ENCODE measurements at places on chromosomes 1 and 21.
A peak's percentile ranks its signal among the peaks of the same experiment; 100 is the strongest.

GRCh38 chr1:214402613-214403083, 121.7 kb downstream of the SMYD2 start:
- no peak for DNase-seq

- DNase-seq: no peak
Observed at GRCh38 chr1:37037690-37038089, 3.4 kb upstream of the GRIK3 start.

- DNase-seq: no peak
Observed at GRCh38 chr1:58576727-58577653, at the start of gene TACSTD2. TACSTD2 (minus strand) TSS chr1:58577252; CDS start chr1:58577156, 96 bp downstream.

GRCh38 chr1:165855010-165855838, 27.8 kb downstream of the UCK2 start:
- no peak for DNase-seq

GRCh38 chr1:56080123-56080522, 499.2 kb downstream of the PLPP3 start:
- DNase-seq: no peak

DNA sequence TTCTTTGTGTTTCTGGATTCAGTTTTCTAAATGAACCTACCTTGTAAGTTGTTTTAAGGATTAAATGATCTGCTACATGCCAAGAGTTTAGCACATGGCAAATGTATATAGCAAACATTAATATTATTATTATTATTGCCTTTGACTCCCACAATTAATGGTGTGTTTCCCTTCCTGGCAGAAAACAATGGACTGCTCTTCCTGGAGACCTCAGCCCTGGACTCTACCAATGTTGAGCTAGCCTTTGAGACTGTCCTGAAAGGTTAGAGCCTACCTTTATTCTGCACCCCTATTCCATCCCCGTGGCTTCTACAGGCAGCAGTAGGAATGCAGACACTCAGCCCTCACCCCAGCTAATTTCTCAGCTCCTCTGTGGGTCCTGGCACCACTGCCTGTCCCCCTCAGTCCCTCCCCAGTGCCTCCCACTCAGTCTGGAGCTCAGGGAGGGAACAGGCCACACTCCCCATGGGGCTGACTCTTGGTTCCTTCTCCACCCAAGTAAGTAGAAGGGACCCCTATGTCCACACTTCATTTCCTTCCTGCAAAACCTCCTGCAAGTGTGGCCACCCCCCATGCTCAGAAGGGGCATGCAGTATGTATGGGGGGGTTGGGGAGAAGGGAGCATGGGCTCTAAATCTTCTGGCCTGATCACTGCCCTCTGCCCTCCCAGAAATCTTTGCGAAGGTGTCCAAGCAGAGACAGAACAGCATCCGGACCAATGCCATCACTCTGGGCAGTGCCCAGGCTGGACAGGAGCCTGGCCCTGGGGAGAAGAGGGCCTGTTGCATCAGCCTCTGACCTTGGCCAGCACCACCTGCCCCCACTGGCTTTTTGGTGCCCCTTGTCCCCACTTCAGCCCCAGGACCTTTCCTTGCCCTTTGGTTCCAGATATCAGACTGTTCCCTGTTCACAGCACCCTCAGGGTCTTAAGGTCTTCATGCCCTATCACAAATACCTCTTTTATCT, 8.8 kb downstream of the RAB25 start:
- no peak for DNase-seq

DNA sequence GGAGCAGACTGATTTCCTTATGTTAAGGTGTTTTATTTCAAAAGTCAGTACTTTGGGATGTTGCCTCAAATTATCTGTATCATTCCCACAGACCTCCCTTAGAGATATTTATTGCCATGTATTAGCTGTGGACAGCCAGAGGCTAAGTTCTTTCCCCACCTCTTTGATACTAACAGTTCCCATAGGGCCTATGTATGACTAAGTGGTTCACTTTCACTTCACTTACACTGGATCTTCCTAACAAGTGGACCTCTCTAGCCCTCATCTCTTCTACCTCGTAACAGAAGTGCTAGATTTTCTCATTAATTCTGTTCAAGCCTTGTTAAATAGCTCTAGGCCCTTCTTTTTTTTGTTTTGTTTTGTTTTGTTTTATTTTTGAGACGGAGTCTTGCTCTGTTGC, 6.2 kb downstream of the TRAF5 start:
- DNase-seq: no peak

DNA sequence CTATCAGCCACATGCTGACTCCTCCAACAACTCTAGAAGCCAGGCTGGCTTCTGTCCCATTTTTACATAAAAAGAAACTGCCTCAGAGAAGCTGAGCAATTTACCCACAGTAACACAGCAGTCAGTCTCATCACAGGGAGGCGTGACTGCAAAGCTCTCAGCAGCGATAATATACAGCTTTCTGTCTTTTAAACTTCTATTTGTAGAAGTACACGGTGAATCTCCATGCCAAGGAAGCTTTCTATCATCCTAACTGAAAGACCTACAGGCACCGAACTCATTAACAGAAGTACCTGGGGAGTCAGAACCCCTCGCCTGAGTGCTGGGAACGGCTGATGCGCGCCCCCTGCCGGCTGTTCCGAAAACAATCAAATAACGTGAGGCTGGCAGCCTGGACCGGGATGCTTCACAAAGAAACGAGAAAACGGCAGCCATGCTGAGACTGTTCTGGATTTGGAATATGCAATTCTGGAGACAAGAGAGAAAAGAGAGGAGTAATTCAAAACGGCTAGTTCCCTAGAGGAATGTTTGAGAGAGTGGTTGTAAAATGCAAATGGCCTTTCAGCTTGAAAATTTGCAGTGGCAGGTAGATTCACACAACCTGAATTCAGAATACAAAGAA, 43.5 kb upstream of the RAB4A start:
- no peak for DNase-seq

- no peak for DNase-seq
Observed at GRCh38 chr21:46518983-46519583, 60.4 kb downstream of the DIP2A start.

GRCh38 chr1:68959461-68960030, 462.7 kb upstream of the DEPDC1 start:
- no peak for DNase-seq

DNA sequence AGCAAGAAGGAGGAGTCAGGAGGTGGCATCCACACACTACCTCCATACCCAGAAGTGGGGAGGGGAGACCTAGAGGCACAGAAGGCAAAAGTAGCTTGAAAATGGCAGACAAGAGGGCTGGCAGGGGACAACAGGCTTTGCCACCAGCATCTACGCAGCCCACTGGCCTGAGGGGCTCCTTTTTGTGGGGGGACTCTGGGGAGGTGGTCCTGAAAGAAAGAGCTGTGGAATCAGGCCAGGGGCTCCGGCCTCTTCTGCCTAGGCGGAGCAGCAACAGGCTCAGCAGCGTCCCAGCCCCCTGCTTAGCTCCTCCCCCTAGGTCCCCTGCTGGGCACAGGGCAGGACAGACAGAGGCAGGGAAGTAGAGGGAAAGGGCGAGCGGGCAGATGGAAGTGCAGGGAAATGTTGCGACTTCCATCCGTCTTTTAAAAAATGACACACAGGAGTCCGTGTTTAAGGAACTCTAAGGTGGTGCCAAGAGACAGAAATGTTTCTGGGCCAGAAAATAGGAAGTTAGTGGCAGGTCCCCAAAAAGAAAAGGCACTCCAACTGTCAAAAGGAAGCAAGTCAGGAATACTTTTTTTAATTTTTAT, 10.0 kb upstream of the LEFTY2 start:
- DNase-seq: no peak

DNA sequence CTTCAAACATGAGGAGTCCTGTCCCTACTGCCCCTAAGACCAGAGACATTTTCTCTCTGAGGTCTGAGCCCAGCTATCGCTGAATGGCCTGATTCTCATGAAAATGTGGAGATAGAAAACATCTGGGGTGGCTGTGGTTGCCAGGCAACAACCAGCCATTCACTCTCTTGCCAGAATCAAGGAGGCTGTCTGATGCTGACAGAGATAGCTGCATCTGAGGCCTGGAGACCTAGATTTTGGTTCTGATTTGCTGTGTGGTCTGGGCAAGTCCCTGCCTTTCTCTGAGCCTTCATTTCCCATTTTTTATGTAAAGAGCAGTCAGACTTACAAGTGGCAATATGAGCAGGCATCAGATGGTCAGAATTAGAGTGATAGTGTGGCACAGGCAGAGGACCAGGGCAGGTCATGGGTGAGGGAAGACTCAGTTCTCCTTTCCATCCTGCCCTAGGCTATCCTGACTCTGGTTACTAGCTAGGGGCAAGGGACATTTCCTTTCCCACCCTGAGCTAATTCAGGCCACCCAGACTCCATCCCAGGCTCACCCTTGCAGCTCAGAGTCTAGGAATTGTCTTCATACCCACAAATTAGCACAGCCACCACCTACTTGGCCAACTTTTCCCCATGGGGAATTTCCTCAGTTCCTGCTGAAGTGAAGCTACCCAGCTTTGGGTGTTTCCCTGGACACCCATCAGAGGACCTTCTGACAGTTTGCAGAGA, 20.0 kb upstream of the RNF19B start:
- no peak for DNase-seq

GRCh38 chr21:44880405-44881197, 7.1 kb upstream of the PTTG1IP start:
- no peak for DNase-seq

- no peak for DNase-seq
Observed at GRCh38 chr1:208581667-208582066, 337.5 kb upstream of the PLXNA2 start.

GRCh38 chr1:173208146-173208545, 1.0 kb upstream of the TNFSF4 start:
- DNase-seq: no peak

DNA sequence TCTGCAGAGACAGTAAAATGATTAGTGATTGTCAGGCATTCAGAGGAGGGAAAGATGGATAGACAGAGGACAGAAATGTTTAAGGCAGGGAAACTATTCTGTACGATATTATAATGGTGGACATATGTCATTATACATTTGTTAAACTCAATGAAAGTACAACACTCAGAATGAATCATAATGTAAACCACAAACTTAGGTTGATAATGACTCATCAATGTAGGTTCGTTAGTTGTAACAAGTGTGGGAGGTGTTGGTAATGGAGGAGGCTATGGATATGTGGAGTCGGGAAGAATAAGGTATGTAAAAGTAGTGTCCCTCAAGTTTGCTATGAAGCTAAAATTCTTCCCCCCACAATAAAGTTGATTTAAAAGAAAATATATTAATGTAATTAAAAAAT, 455.0 kb downstream of the BRINP3 start:
- DNase-seq: no peak

DNA sequence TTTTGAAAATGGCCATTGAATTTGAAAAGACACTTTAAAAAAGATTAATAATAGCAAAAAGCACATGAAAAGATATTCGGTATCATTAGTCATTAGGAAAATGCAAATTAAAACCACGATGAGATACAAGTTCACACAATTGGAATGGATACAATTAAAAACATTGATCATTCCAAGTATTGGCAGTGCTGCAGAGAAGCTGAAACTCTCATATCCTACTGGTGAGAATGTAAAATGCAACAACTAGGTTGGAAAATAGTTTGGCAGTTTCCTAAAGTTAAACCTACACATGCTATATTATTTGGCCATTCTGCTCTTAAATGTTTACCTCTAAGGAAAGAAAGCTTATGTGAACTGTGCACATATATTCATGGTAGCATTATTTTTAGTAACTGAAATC, 838.7 kb upstream of the PRMT6 start:
- DNase-seq: no peak

DNA sequence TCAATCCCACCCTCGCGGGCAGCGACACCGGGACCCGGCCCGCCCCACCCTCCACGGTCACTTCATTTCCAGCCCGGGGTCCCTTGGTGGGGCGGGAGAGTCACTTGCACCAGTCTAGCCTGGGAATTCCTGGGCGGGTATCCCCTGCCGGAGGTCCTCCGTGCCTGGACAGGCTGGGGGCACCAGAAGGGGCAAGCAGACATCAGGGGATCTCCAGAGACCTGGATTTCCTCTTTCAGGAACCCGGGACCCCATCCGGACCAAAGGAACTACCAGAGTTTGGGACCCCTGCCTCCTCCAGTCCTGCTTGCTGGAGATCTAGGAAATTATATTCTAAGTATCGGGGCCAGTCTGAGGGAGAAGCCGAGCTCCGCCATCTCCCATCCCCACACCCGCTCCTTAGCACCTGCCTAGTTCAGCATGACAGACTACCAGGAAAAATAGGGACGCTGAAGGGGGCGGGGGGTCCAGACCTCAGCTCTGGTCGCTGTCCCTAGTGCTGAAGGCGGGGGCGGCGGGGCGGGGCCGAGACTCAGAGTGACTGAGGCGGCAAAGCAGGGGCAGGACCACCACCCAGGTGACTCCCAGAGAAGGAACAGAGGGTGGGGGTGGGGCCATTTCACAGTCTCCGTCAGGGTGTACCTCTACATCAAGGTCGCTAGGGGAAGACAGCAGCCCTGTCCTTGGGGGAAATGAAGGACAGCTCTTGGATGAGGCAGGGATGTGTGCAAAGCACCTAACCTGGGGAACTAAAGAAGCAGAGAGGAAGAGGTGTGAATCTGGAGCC, 832 bp downstream of the HCN3 start:
- DNase-seq: no peak

- no peak for DNase-seq
Observed at GRCh38 chr1:206136241-206136640, 19.1 kb upstream of the AVPR1B start.

GRCh38 chr1:119453021-119453420, 38.1 kb downstream of the HSD3B2 start:
- DNase-seq: peak; percentile 24

- peak; percentile 73 for DNase-seq
Observed at GRCh38 chr1:66436378-66437135, 97.4 kb upstream of the SGIP1 start.
